ENCODE measurements at places on chromosomes 13 and 19. TPM values are rescaled to one million over a fixed set of nuclear protein-coding genes. Genes with fewer than 3 reads are reported as not detected.
A peak's percentile ranks its signal among the peaks of the same experiment; 100 is the strongest.

GRCh38 chr19:40081411-40081810 lies 9.3 kb downstream of the ZNF780A start:
- H3K4me1 ChIP-seq: no peaks in the 10 kb centered on the region
- H3K27me3 ChIP-seq: no peaks in the 10 kb centered on the region
- no peak overlapping the region for H3K27ac ChIP-seq
- peaks cover 73% of the 10 kb centered on the region for H3K36me3 ChIP-seq
- H3K4me3 ChIP-seq: no peak overlapping the region
- no peak for DNase-seq

- no peaks in the 10 kb centered on the region for H3K27me3 ChIP-seq
- peaks cover 21% of the 10 kb centered on the region for H3K4me1 ChIP-seq
Observed at GRCh38 chr19:1836458-1837221, 11.6 kb downstream of the REXO1 start.

- H3K27ac ChIP-seq: no peak overlapping the region
- peaks cover 18% of the 10 kb centered on the region for H3K36me3 ChIP-seq
- no peak for DNase-seq
- H3K4me1 ChIP-seq: peaks cover 5% of the 10 kb centered on the region
- no peak overlapping the region for H3K4me3 ChIP-seq
Observed at GRCh38 chr19:19632661-19633060, 4.6 kb upstream of the LPAR2 start.

DNA sequence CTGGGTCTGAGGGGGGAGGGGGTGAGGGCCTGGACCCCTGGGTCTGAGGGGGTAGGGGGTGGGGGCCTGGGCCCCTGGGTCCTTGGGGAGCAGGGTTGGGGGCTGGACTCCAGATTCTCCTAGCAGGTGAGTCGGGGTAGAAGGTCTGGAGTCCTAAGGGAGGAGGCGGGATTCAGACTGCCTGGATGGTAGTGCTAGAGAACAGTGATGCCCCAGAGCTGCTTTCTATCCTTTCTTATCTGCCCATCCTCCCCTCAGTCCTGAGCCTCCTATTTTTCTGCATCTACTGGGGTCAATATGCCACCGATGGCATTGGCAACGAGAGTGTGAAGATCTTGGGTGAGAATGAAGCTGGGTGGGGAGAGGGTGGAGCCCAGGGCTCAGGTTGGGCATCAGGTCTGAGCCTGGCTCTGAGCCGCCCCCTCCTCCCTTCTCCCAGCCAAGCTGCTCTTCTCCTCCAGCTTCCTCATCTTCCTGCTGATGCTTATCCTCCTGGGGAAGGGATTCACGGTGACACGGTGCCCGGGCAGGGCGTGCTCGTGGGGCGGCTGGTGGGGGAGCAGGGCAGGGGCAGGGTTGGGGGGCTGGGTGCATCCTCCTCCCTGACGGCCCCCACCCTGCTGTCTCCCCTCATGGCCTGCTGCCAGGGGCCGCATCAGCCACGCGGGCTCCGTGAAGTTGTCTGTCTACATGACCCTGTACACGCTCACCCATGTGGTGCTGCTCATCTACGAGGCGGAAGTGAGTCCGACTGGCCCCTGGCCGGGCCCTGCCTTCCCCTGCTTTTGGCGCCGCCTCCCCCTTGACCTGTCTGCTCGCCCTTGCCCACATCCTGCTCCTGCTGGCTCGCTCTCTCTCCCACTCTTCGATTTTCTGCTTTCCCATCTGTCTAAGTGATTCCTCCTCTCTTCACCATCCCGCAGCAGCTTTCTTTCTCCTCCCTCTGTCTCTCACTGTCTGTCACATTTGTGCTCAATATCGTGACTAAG lies 3.4 kb downstream of the TMEM145 start:
- DNase-seq: no peak
- no peaks in the 10 kb centered on the region for H3K36me3 ChIP-seq
- H3K27ac ChIP-seq: no peak overlapping the region
- no peak overlapping the region for H3K4me3 ChIP-seq

GRCh38 chr13:26623125-26623524 lies 65.6 kb downstream of the WASF3 start:
- H3K36me3 ChIP-seq: peaks cover 36% of the 10 kb centered on the region
- no peak overlapping the region for H3K27ac ChIP-seq
- peaks cover 3% of the 10 kb centered on the region for H3K4me1 ChIP-seq
- no peak for DNase-seq
- H3K27me3 ChIP-seq: no peaks in the 10 kb centered on the region
- H3K4me3 ChIP-seq: no peak overlapping the region

DNA sequence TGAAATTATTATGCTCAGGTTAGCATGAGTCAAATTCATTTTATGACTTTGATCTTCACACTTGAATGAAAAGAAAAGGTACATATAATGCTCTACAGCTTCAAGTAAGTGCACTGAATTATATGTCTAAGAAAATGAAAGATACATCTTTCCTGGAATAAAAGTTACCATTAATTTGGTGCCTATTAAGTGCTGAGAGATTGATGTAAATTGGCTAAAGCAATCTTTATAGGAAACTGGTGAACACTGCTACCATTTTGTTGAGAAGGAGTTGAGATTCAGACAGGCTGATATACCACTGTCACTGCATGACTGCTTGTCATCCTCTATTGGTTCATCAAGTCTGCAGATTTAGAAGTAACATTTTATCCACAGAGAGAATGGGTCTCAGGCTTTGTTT lies 416.8 kb upstream of the SPRY2 start:
- no peak for DNase-seq
- H3K4me1 ChIP-seq: peaks cover 39% of the 10 kb centered on the region

- no peak overlapping the region for H3K4me3 ChIP-seq
- H3K36me3 ChIP-seq: no peaks in the 10 kb centered on the region
- H3K4me1 ChIP-seq: peaks cover 48% of the 10 kb centered on the region
- H3K27ac ChIP-seq: peak overlapping the region; percentile 82
Observed at GRCh38 chr13:63435667-63436324, 2020.1 kb upstream of the PCDH20 start.

DNA sequence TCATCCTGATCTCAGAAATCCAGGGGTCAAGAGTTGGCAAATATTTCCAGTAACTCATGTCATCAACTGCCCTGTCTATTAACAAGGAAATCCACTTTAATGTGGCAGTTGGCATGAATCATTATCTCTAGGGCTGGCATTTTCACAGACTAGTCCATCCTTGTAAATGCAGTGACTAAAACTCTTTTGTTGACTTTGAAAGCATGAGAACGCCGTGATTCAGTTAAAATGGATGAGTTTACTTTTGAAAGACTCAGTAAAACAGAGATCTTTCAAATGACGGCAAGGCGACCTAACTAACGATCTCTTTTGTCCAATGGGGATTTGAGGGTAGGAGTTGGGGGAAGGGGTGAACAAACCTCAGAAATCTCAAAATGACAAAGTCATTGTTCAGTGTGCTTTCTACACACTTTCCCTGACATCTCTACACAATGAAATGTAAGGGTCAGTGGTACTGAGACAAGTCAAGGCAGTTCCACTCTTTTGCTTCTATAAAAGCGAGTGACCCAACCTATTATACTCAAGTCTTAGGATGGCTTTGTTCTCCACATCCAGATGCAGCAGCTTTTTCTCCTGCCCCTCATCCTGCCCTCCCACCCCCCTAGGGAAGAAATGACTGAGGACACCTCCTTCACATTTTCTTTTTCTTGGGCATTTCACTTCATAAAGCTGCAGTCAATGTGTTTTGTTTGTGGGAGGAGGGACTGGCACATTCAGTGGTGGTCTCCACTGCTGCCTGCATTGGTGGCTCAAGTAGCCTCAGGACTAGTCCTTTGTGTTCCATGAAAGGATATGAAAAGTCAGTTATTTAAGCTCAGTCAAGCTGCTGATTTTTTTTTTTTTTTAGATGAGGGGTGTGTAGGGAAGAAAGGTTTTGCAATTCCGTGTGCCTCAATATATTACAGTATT lies 200.5 kb downstream of the ABCC4 start:
- H3K4me1 ChIP-seq: peaks cover 26% of the 10 kb centered on the region
- no peaks in the 10 kb centered on the region for H3K27me3 ChIP-seq
- peak overlapping the region; percentile 43 for H3K27ac ChIP-seq
- no peak for DNase-seq
- H3K36me3 ChIP-seq: peaks cover 10% of the 10 kb centered on the region

GRCh38 chr19:38168637-38169036 lies 55.4 kb downstream of the DPF1 start:
- no peak for DNase-seq
- H3K4me1 ChIP-seq: no peaks in the 10 kb centered on the region
- peaks cover 13% of the 10 kb centered on the region for H3K36me3 ChIP-seq
- no peak overlapping the region for H3K4me3 ChIP-seq

- H3K4me3 ChIP-seq: no peak overlapping the region
- H3K36me3 ChIP-seq: no peaks in the 10 kb centered on the region
- H3K27ac ChIP-seq: peak overlapping the region; percentile 53
Observed at GRCh38 chr13:76638181-76638580, 248.0 kb downstream of the KCTD12 start.

GRCh38 chr19:45162608-45163143 lies 1.9 kb upstream of the NKPD1 start:
- no peak overlapping the region for H3K27ac ChIP-seq
- no peak for DNase-seq
- H3K27me3 ChIP-seq: no peaks in the 10 kb centered on the region
- H3K36me3 ChIP-seq: no peaks in the 10 kb centered on the region

DNA sequence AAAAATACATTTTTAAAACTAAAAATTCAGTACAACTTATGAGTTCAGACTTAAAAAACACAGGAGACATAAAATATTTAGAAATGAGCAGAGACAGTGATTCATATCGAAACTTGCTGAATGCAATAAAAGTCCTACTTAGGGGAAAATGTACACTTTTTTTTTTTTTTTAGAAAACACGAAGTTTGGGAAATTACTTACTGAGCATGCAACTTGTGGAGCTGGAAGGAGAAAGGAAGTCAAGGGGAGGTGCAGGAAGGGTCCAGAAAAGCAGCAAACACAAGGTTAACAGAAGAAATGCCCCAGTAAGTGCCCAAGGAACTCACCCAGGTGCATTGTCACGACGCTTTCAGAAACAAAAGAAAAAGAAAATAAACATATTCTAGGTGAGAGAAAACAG lies 18.6 kb upstream of the LAIR1 start:
- H3K27ac ChIP-seq: no peak overlapping the region
- DNase-seq: no peak
- no peaks in the 10 kb centered on the region for H3K36me3 ChIP-seq
- H3K4me3 ChIP-seq: no peak overlapping the region

DNA sequence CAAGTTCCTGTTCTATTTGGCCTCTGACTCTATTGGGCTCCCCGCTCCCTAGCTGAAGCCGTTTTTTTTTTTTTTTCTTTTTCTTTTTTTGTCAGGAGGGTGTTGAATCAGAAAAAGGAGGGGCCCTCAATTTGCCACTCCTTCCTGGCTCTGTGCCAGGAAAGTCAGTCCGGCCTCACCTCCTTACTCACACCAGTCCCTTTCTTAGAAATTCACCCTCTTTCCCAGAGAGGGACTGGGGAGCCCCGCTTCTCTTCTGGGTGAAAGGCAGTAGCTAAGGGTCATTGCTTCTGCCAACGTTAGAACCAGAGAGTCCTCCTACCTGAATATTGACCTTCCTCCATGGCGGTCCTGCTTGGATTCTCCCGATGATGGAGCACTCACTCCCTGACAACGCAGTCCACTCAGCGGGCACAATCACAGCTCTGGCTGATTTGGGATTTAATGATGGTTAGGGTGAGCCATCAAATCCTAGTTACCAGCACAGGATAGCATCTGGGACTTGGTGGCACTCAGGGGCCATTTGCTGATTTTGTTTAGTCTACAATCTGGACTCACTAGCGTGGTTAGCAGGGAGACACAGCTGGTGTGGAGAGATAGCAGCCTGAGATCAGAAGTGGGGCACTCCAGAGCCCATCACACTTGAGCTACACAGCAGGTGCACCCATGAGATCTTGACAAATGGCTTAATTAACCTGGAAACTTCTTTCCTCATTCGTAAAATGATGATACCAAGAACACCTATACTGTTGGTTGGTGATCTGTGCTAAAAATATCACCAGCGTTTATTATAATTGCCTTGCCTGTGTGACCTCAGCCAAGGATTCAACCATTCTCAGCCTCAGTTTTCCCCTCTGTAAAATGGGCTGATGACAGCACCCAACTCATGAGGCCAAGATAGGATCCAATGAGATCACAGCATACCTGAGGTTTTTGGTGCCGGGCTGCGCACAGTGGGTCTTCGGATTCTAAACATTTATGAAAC lies 2.2 kb downstream of the FCER2 start:
- no peaks in the 10 kb centered on the region for H3K36me3 ChIP-seq
- DNase-seq: no peak

- H3K36me3 ChIP-seq: peaks cover 3% of the 10 kb centered on the region
- DNase-seq: no peak
- H3K4me3 ChIP-seq: no peak overlapping the region
- peaks cover 10% of the 10 kb centered on the region for H3K27me3 ChIP-seq
Observed at GRCh38 chr19:2376784-2377519, 16.9 kb downstream of the TMPRSS9 start.

The PSG7 gene
- not detected for total RNA-seq

The ZNF880 gene
- total RNA-seq: 4.6 TPM

The EID2B gene
- total RNA-seq: 3.6 TPM

The ZNF69 gene
- total RNA-seq: 11.9 TPM

The ZNF492 gene
- not detected for total RNA-seq
